Activated CD4-positive, alpha-beta T cell treated with anti-CD3 and anti-CD28 coated beads, Interleukin-2, amount 50 U/mL, for 1 hour (primary cell): ENCODE measurements at places on chromosomes 3 and 15.

DNA sequence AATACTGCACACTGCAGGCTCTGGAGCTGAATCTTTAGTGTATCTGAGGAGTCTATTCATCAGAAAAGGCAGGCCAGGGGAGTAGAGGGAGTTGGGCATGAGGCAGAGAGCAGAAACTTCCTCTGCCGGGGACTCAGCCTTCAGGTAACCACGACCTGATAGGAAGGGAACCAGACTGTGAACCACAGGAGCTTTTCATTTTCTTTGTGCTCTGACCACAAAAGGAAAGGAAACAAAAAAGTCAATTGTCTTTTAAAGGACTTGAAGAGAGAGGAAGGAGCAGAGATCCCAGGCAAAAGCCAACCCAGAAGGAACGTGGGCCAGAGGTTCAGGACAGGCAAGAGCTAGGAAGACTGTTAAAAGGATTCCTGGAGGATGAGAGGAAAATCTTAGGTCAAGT, 573.3 kb downstream of the EPHB1 start:
- no peak for DNase-seq

GRCh38 chr15:73426323-73426994, 16.5 kb upstream of the REC114 start:
- no peak for DNase-seq

- DNase-seq, result no peak
Measured at GRCh38 chr3:65636326-65636725, 402.4 kb downstream of the MAGI1 start.

DNA sequence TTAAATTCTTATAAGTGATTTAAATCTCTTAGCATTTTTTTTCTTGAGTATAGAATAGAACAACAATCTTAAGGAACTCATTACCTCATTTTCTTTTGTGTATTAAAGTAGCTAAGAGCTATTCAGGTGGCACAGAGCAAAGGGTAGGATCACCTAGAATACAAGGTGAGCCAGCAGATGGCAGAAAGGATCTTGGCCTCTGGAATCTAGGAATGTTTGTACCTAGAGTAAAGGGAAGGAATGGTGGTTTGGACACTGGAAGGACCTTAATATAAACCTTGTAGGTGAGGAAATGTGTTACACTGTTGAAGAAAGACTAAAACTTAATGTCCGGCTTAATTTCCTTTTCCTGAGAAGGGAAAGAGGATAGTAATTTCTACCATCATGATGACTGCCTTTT, 89.0 kb downstream of the GHSR start:
- DNase-seq, result no peak

DNA sequence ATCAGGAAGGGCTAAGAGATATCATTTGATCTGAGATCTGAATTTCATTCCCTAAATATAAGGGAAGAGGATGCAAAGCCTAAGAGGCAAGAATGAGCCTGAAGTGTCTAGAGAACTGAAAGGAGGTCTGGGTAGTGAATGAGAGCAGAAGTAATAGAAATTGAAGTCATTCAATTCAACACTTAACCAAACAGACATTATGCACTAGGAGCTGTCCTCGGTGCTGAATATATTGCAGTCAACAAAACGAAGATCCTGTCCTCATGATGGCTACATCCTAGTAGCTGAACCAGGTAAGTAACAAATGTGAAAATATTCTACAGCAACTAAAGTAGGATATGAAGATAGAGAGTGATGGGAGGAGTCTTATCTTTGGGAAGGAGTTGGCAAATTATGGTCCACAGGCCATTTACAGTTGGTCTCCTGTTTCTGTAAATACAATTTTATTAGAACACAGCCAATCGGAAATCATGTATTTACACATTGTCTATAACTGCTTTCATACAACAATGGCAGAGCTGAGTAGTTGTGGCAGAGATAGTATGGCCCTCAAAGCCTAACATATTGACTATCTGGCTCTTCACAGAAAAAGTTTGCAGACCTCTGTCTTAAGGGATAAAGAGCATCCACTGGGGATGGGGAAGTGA, 192.9 kb upstream of the CADPS start:
- no peak for DNase-seq

DNA sequence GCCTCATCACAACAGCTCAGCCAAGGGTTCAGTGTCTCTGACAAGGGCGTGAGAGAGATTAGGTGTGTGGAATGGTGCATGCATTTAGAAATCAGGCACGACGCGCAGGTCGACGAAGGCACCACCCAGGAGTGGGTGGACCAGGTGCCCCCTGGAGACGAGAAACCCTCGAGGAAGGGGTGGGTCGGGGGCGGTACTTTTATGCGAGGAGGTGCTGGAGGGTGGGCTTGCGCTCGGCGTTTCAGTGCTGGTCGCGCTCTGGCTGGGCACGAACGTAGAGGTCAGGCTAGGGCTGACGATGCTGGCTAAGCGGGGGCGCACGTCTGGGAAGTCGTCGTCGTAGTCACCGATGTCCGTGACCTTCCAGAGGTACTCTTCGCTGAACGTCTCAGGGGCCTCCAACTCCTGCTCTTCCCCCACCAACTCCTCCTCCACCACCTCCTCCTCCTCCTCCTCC, 393 bp downstream of the ERICH6 start:
- peak; percentile 34 for DNase-seq

GRCh38 chr3:171878461-171879225, 35.5 kb downstream of the TMEM212 start:
- no peak for DNase-seq

DNA sequence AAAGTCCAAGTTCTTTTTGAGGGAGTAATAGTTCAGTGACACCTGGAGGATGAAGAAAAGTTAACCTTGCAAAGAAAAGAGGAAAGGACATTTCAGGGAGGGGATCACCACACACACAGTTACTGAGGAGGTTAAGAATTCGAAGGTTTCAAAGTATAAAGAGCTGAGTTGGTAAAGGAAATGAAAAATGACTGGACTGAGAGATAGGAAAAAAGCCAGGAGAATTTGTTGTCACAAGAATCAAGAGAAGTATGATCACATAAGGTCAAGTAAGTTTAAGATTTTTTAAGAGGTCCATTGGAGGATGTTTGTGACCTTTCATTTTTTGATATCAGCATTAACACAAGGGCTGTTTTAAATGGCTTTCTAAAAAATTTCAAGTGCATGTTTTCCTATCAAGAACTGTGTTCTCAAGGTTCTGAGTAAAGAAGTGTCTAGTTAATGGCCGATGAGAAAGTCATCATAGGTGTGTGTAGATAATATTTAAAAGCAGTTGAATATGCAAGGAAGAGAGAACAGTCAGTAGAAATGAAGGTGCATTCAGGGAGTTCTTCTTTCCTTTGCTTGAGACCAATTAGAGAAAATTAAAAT, 189.2 kb upstream of the RBMS3 start:
- DNase-seq, result no peak

DNA sequence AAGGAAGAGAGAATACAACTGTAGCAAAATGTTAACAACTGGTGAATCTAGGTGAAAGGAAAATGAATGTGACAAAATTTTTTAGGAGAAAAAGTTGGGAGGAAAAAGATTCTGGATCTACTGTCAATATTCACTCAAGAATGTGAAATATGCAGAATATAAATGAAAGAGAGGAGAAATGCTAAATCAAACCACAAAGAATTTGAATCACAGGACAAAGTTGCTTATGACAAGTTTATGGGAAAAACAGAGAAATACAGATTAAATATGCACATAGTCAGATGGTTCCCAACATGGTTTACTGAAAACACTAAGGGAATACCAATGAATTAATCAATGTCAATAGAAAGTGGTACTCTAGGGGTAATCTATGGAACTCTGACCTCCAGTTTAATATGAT, 27.6 kb downstream of the C3orf33 start:
- no peak for DNase-seq

GRCh38 chr3:56928379-56929068, 126.8 kb upstream of the ARHGEF3 start:
- no peak for DNase-seq

DNA sequence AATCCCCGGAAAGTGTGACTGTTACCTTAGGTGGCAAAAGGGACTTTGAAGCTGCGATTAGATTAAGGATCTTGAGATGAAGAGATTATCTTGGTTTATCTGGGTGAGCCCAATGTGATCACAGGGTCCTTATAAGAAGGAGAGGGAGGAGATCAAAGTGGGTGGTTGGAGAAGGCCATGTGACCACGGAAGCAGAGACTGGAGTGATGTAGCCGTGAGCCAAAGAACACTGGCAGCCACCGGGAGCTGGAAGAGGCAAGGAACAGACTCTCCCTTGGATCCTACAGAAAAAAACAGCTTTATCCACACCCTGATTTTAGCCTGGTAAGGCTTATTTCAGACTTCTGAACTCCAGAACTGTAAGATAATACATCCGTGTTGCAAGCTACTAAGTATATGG, 29.9 kb downstream of the CRABP1 start:
- DNase-seq, result no peak

GRCh38 chr3:33645060-33645647, 72.9 kb downstream of the CLASP2 start:
- peak; percentile 16 for DNase-seq

- DNase-seq, result peak; percentile 39
Measured at GRCh38 chr3:58009026-58009748, 965 bp downstream of the FLNB start.

- DNase-seq, result no peak
Measured at GRCh38 chr3:150308481-150309256, 99.4 kb upstream of the TSC22D2 start.

DNA sequence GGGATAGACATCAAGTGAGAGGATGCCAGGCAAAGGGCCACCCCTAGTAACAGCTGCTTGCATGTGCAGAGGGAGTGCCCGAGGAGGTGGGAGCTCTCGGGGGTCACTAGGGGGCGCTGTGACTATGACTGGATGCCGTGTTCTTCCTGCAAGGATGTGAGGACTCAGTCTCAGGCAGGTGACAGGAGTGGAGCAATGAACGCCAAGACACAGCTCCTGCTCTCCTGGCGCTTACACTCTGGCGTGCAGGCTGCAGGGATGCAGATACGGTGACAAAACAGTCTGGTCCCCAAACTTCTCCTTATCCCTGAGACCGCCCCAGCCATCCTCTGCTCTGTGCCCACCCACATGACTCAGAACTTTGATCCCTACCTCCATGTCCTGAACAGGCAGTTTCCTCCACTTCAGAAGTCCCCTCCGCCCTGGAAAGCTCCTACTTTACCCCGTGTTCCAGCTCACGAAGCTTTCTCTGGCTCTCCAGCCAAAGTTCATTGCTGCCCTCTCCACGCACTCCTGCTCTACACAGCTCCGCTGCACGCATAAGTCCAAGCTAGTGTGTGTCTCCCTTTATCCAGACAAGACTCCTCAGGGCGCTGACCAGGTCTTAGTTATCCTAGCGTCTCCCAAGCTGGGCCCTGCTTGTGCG, 14.7 kb downstream of the RHOV start:
- DNase-seq, result peak; percentile 84

GRCh38 chr3:172002512-172003078, 36.8 kb upstream of the FNDC3B start:
- DNase-seq, result no peak

GRCh38 chr15:57216288-57216687, 160.0 kb upstream of the CGNL1 start:
- DNase-seq, result no peak

DNA sequence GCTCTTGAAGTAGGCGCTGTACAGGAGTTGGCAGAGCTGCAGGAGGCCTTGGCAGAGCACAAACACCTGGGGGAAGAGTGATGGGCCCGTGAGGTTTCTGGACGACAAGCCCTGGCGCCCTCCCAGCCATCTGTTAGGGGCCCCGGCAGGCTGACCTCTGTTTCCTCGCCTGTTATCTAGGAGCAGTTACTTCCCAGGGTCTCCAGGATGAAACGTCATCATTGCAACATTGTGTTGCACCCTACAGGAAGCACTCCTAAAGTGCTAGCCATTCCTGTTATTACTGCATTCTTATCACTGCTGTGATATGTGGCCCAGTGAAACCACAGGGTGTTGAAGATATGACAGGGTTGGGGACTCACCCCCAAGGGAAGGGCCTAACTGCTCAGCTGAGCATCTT, 50.2 kb downstream of the SLCO2A1 start:
- DNase-seq, result no peak

GRCh38 chr3:14388201-14388600, 14.2 kb upstream of the SLC6A6 start:
- DNase-seq, result no peak

DNA sequence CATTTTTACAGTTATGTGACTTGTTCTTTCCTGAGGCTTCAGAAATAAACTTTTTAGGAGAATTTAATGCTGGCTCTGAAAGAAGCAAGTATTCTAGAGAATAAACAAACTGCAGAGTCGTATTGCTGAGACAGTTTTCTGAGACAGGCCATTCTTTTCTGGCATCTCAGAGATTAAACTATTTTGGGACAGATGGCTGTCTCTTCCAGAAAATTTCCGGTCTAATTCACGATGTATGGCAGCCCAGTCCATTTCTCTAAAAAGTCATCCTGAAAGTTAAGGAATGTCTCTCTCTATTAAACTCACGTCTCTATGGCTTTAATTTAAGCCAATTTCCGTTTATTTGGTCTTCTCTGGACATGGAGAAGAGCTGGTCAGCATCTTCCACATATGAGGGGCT, 208.6 kb downstream of the FEZF2 start:
- DNase-seq, result no peak

DNA sequence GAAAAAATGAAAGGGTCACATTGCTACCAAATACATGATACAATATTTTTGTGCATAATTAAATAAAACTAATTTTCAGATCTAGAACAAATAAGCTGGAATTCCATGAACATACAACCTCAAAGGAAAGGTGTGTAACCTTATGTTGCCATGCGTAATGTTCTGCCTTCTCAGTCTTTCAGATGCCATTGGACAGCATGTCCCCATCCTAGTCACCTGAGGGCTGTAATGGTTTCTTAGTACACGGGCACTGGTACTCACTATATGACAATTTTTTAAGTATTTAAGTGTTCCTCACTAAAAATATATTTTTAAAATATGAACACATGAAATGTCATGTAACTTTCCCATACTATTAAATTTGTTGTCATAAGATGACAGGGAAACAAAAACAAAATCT, 24.1 kb downstream of the NEK10 start:
- DNase-seq, result no peak

GRCh38 chr15:71565631-71566160, 244.7 kb upstream of the NR2E3 start:
- no peak for DNase-seq

DNA sequence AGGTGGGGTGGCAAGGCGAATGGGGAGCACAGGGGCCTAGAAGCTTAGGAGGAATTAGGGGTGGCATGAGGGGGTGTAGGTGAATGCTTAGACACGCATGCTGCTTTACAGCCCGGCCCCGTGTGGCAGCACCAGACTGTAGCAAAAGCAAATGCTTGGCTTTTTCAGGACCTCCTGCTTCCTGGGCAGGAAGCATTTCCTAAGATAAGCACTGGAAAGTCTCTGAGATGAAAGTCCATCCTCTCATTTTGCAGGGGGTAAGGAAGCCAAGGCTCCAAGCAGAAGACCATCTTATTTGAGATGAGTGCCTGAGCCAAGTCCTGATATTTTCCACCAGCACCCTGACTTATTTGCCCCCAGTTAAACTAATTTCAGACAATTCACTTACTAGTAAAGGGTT, 12.9 kb downstream of the SSUH2 start:
- no peak for DNase-seq

DNA sequence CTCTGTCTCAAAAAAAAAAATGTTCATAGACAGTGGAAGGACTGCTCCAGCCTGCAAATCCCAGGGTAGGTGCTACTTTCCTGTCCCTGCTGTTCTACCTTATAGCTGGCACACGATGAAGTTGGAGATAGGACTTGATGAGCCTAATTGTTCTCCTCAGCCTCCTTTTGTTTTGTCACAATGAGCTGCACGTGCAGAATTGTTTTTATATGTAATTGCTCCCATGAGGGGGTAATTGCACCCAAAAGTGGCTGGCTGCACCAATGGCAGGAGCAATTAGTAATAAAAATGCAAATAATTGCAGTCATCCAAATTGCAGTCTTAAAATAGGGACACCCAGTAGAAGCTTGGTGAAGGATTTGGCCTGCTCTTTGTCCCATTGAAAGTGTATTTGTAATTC, 63.0 kb upstream of the PFN2 start:
- no peak for DNase-seq

GRCh38 chr3:31873254-31873820, 107.7 kb downstream of the OSBPL10 start:
- no peak for DNase-seq
